AML-193 (cell line): ENCODE measurements at places on chromosomes 13 and 19.

DNA sequence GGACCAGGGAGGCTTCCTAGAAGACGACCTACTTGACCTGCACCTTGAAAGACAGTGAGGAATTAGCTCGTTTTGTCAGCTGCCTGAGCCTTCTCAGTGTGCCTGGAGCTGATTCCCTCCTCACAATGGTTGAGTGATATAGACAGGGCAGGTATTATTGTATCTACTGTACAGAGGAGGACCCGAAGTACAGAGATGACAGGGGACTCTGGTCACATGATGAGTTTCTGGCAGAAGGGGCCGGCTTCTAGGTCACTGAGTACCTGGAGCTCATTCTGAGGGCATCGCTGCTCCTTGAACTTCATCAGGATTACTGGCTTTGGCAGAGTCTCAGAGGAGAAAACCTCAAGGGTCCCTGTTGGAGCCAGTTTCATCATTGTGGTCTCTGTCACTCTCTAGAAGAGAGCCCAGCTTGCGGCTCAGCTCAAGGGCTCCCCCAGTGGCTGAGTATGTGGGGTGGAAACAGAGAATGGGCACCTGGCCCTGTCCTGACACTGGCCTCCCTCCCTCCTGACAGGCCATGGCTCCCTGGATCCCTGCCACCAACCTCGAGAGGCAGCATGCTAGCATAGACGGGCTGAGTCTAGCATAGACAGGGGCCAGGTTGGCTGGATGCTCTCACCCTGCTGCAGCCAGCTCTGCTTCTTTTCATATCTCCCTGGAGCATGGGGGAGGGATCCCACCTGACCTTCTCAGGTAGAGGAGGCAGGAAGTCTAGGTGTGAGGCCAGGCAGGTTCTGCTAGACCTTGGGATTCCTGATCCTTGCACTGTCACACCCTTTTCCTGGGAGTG, 38.7 kb downstream of the NFIX start:
- DNase-seq = peak; percentile 32

- no peak for DNase-seq
Observed at GRCh38 chr19:41997121-41997850, 3.3 kb upstream of the ATP1A3 start.

DNA sequence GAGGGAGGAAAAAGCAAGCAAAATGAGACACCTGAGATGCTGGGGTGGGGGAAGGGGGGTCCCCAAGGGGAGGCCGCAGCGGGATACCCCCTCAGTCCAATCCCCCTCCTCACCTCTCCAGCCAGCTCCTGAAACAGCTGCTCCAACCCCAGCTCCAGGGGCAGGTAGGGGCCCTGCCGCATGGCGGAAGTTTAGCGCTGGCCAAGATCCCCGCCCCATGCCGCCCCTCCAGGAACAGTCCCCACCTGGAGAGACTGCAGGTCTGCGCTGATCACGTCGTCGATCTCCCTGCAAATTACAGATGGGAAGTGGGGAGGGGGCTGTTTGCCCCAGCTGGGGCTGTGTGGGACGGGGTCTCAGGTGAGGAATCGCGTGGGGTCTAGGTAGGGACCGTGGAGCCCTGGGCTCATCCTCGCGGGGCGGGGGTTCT, 9.0 kb downstream of the CAPN12 start:
- DNase-seq = no peak

GRCh38 chr13:96809366-96810096, 184.7 kb downstream of the OXGR1 start:
- no peak for DNase-seq
